ENCODE measurements at places on chromosomes 13 and 19.

DNA sequence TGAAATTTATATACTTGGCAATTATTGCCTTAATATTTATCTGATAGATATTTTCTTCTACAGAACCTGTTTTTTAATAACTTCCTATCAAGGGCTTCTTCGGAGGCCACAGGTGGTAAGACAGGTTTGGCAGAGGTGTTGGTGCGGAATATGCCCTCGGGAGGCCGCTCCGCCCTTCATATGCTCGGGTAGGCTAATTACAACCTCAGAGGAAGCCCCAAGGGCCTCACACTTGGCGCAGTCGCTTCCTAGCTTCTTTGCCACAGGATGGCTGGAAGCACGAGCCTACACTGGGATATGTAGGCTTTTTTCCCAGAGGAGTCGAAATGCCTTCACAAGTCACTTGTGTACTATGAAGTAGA lies 68.8 kb downstream of the LMO7 start:
- DNase-seq, result no peak

DNA sequence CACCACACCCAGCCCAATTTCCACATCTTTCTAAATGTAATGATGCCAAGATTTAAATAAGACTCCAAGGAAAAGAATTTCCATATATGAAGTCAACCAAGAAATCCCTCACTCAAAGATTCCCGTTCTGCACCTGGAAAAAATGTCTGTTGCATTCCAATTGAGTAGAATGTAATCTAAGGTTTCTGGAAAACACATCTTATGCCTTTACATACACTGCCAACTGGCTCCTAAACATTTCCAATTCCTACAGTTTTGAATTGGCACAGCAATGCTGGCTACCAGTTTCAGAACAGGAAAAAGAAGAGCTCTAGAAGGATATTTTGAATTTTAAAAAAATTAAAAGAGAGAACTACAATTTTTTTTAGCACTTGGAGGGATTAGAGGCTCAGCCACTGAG lies 43.0 kb downstream of the COL4A2 start:
- DNase-seq, result no peak

DNA sequence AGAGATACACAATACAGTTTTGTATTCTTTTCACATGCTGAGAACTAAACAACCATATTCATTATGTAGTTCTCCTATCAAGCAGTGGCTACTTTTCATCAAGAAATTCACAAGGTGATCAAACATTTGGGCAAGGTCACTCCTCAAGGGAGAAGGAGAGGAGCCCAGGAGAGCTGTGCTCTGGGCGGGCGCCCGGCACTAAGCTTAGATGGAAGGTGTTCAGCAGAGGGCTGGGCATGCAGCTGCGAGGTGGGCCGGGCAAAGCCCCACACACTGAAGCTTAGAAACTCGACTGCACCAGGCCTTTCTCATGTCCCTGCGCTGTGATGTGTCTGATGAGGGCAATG lies 30.4 kb upstream of the SPACA7 start:
- no peak for DNase-seq

- DNase-seq, result no peak
Observed at GRCh38 chr19:35249146-35249847, 495 bp downstream of the LSR start.

DNA sequence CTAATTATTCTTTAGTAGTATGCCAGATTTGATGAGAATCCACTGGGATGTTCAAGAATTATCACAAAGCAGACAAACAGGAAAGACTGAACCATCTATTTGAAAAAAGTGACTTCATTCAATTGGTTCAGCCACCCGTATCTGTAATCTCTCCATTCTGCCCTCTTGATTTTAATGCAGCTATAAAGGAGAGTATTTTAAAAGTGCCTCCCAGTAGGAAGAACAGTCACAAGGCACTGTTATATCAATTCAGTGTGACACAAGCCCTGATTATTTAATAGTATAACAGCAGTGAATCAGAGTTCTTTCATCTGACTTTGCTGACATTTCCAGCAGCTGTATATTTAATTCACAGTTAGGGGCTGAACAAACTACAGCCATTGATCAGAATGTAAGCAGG lies 77.3 kb upstream of the SLAIN1 start:
- no peak for DNase-seq

Data from CD8-positive, alpha-beta memory T cell (primary cell).